ENCODE measurements at places on chromosomes 3 and 15.

- DNase-seq = no peak
Measured at GRCh38 chr15:100385300-100386050, 43.7 kb upstream of the ADAMTS17 start.

- DNase-seq = peak; percentile 45
Measured at GRCh38 chr3:15108082-15108545, 9.2 kb upstream of the RBSN start.

- no peak for DNase-seq
Measured at GRCh38 chr3:148796799-148797198, 30.8 kb upstream of the CPB1 start.

DNA sequence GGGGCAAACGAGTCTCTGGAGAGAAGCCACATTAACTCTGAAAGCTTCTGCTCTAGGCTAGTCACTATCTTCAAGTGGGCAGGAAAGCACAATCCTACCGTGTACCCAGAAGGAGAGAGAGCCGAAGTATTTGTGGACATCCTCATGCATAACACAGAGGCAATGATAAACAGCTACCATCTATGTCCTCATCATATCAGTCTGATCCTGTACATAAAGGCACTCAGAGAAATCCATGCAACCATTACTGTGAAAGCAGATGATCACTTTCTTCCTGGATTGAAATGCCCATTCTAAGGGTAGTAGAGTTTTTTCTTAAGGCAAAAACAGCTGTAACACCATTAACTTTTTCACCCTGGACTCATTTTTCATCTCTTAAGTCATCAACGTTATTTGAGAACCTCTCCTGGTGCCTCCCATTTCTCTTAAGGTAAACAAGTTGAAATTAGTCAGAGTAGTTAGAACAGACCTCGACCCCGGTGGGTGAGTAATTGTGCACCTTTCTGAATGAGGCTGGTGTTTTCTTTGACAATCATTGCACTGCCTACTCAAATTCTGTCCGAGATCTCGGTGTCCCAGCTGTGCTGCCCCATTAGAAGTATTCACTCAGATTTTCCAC is 327.4 kb downstream of the SHQ1 start:
- no peak for DNase-seq

DNA sequence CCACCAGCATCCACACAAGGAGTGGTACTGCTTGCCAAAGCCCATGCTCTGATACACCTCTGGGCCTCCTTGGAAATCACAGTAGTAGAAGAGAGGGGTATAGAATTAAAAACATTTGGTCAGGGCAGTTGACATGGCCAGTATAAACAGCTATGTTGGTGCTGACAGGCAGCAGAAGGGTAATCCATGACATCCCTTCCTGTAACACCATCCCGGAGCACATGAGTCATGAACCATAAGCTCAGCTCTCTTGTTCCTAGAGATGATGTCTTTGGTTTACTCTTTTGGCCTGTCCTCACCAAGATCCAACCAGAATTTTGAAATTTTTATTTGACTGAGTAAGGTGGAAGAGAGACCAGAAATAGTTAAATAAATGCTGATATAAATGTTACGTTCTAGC is 132.6 kb upstream of the CTDSPL start:
- no peak for DNase-seq

DNA sequence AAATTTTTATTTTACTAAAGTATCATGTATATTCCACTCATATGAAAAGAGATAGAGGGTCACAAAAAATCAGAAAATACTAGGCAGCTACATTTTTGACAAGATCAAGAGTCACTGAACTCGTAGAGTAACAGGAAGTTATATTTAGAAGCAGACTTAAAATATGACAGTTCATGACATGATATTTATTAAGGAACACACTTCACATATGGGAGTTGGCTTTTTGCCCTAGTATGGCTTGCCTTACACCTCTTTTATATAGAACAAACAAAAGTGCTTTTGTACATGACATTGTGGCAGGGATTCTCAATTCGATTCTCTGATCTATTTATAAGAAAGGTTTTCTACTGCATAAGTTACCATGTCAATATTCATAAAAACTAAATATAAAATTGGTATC is 80.1 kb upstream of the GBE1 start:
- no peak for DNase-seq

DNA sequence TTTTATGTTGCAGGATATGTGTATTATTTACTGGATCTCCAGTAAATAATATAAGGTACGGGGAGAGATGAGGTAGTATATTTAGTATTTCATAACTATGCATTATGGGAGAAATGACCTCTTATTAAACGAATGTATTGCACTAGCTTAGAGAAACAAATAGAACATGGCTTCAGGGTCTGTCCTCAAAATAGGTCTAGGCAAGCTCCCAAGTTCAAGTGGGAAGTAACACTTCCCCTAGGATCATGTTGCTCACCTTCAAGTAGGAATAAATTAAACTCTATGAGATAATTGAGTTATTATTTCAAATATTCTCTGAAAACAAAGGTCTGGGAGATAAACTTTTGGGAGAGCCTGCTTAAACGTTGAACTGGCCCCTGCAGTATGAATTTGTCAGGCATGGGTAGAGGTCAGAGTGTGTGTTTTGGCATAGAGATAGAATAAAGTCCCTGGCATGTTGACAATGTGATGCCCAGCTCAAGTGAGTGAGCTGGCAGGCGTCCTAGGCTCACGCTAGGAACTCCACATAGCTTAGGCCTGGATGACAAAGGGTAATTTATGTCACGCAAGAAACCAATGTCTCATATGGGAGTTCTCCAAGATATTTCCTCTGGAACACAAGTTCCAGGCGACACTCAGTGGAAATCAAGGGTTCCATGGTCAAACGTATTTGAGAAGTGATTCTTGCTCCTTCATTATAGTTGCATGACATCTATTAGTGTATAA is 236.8 kb downstream of the CACNA2D3 start:
- DNase-seq = no peak

DNA sequence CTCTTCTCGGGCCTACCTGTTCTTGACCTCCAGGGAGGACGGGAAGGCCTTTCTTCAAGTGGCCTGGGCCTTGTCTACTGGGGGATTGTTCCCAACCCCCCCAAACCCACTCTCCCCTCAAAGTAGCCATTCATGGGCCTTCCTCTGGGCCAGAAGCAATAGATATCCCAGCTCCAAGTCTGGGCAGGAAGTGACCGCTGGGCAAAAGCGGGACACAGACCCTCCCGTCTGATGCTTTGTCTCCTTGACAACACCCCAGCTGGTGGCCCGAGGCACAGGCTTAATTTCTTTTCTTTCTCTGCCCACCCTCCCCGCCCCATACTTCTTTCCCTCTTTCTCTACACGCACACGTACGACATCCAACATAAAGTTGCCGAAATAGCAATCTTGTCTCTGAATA is 41.4 kb upstream of the FEZF2 start:
- no peak for DNase-seq

GRCh38 chr3:99902091-99902490 is 84.4 kb downstream of the CMSS1 start:
- no peak for DNase-seq

- DNase-seq = no peak
Measured at GRCh38 chr15:80950291-80951078, 39.1 kb downstream of the MESD start.

- no peak for DNase-seq
Measured at GRCh38 chr3:178588628-178589027, 52.4 kb downstream of the KCNMB2 start.

DNA sequence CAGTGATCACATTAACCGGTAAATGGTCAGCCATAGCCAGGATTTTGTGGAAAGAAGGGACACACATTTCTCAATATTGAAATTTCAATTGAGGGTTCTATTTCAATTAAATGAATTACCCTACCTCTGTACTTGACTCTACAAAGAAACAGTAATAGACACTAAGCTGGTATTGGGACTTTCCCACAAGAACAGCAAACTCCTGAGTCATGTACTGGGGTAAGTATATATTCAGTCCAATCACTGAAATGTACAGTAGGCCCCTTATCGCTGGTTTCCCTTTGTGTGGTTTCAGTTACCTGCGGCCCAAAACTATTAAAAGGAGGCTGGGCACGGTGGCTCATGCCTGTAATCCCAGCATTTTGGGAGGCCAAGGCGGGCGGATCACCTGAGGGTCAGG is 17.6 kb downstream of the ASB14 start:
- no peak for DNase-seq

- DNase-seq = no peak
Measured at GRCh38 chr3:193207290-193208273, 33.4 kb upstream of the PLAAT1 start.

DNA sequence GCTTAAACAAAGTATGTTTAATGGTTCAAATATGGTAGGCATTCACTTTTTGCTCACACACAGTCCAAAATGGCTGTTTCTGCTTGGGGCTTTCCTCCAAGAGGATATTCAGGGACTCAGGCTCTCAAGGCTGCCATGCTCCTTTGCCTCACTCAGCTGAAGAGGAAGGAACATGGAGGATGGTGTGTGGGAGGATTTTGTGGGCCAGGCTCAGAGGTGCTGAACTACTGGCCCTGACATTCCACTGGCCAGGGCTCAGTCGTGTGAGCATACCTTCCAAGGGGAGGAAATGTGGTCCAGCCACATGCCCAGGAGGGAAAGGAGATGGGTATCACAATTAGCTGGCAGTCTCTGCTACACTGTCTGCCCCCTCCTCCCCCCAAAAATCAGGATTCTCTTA is 8.7 kb downstream of the PXYLP1 start:
- no peak for DNase-seq

GRCh38 chr15:80744826-80745225 is 34.3 kb upstream of the CEMIP start:
- no peak for DNase-seq

Data from thymus (tissue), 14 donors.